Renal pelvis (tissue), 12 donors: ENCODE measurements at places on chromosomes 12 and 14. TPM values are rescaled to one million over a fixed set of nuclear protein-coding genes. Genes with fewer than 3 reads are reported as not detected.

GRCh38 chr12:39441189-39441962, 1.5 kb downstream of the KIF21A start:
- DNase-seq: no peak

The BEST3 gene
- polyA plus RNA-seq: 0.36 TPM

The TFCP2 gene
- polyA plus RNA-seq: 55.3 TPM

The RSRC2 gene
- 196 TPM for polyA plus RNA-seq

DNA sequence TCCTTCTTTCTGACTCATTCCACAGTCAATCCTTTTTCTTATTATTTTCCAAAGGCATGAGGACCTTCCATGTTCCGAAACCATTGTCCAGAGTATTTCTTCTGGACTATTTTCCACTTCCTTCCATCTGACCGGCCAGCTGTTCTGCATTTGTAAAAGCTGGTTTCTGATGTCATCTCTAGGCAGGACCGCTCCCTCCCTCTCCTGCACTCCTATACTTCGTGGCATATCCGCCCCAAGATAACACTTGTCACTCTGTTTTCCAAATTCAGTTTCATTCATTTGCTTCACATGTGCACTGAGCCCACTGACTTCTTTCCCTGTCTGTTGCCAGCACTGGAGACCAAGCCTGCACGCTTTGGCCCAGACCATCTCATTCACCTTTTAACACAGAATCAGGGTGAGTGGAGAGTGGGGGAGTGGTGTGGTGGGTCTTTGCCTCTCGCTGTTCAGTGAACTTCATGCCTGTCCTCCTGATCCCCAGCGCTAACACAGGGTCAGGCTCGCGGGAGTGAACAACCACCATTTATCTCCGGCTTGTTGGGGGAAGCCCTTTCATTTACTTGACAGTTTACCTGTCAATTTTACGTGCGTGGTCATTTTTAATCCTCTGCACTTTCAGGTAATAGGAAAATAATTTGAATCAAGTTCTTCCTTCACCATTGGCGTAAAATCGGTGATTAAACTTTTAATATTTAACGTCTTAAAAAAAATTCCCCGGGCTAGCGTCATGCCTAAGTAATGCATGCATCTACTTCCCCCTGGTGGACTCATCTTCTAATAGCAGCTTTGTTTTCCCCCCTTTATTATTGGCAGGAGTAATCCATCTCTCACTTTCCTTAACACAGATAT, 52.5 kb downstream of the C12orf75 start:
- peak; percentile 50 for DNase-seq

DNA sequence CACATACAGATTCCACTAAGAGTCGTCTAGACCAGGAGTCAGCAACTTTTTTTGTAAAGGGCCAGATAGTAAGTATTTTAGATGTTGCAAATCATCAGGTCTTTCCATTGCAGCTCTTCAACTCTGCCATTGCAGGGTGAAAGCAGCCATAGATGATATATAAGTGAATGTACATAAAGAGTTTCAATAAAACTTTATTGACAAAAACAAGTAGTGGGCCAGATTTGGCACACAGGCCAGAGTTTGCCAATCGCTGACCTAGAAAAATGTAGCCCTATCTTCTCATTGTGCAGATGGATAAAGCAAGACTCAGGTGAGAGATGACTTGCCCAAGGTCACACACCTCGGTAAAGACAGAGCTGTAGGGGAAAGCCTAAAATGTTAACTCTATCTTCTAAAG, 474.7 kb downstream of the MED13L start:
- no peak for DNase-seq

DNA sequence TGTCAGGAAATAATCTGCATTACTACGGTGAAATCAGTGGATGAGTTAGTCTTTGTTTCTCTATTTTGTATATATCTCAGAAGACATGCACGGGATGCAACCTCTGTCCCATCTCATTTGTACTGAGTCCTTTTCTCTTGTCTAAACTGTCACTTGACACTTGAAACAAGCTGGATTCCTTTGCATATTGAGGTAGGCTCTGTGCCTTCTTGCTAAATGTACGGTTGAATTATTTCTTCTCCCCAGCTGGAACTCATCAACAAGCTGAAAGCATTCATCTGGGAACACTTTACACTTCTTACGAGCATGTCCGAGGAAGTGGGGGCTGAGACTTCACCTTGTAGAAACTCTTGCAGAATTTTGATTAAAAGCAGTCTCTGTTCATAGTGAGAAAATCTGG, 119.5 kb downstream of the VEZT start:
- DNase-seq: peak; percentile 45

DNA sequence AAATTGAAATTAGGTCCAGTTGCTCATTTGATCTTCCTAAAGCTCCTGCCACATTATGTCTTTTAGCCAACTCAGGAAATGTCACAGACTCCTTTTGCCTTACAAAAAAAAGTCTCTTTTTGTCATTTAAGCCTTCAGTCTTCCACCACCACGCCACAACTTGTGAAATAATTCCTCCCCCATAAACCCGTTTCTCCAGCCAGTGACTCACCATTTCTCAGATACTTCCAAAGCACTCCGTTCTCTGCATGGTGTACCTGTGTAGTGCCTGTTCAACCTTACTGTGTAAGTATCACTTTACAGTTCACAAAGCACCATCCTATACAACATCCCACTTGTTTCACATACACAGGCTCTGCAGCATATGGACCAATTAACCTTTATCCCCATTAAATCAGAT, 139.5 kb upstream of the AEBP2 start:
- no peak for DNase-seq

The SERPINA12 gene
- polyA plus RNA-seq: 0.65 TPM

- DNase-seq: no peak
Observed at GRCh38 chr12:69497308-69498026, 27.3 kb downstream of the FRS2 start.

DNA sequence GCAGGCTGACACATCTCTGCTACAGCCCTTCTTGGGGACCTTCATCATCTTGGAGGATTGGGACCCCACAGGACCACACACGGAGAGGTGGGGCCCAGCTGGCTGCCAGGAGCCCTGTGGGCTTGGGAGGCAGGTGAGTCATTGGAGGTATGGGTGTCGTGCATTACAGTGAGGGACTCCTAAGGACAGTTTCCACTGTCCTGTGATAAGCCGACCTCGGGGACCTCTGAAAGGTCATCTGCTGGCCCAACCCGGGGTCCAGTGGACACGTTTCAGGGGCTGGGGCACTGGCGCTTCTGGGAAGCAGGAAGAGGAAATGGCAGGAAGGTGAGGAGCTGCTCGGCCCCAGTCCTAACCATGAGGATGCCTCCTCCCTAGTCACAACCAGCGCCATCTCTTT, 238.0 kb downstream of the BCL11B start:
- DNase-seq: no peak

GRCh38 chr12:23209793-23210192, 584.8 kb downstream of the ETNK1 start:
- no peak for DNase-seq

DNA sequence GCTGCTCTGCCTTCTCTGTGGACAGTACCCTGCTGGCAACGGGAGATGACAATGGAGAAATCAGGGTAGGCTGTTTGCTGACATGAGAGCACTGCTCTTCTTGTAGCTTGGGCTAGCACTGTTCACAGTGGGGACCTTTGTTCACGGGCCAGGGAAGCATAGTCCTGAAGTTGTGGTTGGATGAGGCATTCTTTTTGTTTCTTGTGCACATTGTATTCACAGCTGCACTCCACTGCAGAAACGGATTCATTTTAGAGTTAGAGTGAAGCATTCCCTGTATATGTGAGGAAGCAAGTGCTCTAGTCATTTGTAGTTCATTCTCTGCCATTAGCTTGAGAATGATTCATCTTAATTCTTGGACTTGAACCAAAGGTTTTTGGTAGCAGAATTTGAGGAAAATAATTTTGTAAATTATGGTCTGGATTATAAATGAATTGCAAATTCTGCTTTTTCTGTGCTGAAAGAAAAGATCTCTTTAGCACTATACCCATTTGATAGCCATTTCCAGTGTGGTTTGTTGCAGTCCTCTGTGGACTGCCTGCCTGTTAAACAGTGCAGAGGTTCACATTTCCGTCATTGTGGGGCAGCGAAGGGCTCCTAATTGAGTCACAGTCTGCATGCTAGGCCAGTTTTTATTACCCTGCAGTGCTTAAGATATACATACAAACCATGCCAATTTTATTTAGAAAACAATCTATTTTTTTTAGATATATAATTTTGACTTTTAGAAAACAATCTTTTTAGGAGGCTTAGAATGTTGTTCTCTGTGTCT, 80.6 kb downstream of the APAF1 start:
- DNase-seq: no peak

The KRT2 gene
- polyA plus RNA-seq: not detected

GRCh38 chr12:55631733-55632132, 5.0 kb upstream of the OR10P1 start:
- DNase-seq: no peak

GRCh38 chr14:64826333-64826732, 53.4 kb downstream of the SPTB start:
- no peak for DNase-seq

- DNase-seq: no peak
Observed at GRCh38 chr12:4817880-4818279, 91.8 kb upstream of the KCNA1 start.

The GOLT1B gene
- polyA plus RNA-seq: 38.4 TPM

DNA sequence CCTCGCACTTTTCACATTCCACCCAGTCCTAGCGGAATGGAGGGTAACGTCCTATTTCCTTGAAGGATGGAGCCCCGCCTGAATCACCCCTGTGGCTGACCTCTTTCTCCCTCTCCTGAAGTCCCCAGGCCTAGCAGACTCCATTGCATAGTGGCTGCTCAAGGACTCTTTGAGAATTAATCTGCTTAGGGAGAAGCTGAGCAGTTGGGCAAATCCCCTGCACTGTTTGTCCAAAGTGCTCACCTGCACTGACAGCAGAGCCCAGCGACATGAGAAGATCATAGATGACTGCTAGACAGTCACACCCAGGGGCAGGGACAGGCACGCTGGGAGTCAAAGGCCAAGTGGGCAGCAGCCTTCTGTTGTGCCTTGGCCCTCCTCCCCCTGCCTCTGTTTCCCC, 37.7 kb upstream of the DICER1 start:
- no peak for DNase-seq

GRCh38 chr14:61607570-61608244, 87.6 kb upstream of the HIF1A start:
- DNase-seq: no peak

DNA sequence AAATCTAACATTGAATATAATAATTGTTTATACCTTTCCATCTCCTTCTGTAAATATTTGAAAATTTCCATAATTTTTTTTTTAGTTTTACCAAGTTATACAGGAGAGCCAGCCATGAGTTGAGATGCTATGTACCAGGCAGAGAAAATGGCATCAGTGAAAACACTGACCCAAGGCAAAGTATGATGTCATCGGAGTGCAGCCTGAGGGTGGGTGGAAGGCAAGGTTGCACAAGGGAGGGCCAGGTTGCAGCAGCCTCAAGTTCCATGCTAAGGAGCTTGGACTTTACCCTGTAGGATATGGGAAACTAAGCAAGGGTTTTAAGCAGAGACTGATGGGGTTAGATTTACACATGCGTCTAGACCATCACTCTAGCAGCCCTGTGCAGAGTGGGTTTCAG, 441.1 kb downstream of the BCAT1 start:
- DNase-seq: no peak

GRCh38 chr12:107385509-107385908, 292.2 kb upstream of the CRY1 start:
- DNase-seq: no peak

The ACSM4 gene
- not detected for polyA plus RNA-seq

The PSMC6 gene
- polyA plus RNA-seq: 159 TPM

The GPR135 gene
- 5.2 TPM for polyA plus RNA-seq

The CHPT1 gene
- polyA plus RNA-seq: 43.0 TPM

The CTSG gene
- 0.25 TPM for polyA plus RNA-seq

- no peak for DNase-seq
Observed at GRCh38 chr12:59075968-59076490, 155.7 kb upstream of the LRIG3 start.

- DNase-seq: no peak
Observed at GRCh38 chr12:77591959-77592743, 238.5 kb upstream of the NAV3 start.

The KRT74 gene
- polyA plus RNA-seq: not detected

DNA sequence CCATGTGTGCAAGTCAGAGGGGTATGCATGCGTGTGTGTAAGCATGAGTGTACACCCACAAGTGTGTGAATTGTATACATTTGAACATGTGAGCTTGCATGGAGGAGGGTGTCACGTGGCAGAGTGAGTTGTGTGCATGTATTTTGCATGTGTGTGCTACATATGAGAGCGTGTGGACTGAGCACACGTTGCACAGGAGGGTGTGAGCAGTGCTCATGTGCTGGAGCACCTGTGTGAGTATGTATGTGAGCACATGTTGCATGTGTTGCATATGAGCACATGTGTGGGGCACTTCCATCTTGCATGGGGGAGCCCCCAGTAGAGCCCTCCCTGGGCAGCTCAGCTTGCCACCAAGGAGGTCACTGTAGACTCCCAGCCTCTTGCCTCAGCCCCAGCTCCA, 180.2 kb upstream of the MYL2 start:
- DNase-seq: no peak

- no peak for DNase-seq
Observed at GRCh38 chr12:3319723-3320492, 171.1 kb upstream of the PRMT8 start.

DNA sequence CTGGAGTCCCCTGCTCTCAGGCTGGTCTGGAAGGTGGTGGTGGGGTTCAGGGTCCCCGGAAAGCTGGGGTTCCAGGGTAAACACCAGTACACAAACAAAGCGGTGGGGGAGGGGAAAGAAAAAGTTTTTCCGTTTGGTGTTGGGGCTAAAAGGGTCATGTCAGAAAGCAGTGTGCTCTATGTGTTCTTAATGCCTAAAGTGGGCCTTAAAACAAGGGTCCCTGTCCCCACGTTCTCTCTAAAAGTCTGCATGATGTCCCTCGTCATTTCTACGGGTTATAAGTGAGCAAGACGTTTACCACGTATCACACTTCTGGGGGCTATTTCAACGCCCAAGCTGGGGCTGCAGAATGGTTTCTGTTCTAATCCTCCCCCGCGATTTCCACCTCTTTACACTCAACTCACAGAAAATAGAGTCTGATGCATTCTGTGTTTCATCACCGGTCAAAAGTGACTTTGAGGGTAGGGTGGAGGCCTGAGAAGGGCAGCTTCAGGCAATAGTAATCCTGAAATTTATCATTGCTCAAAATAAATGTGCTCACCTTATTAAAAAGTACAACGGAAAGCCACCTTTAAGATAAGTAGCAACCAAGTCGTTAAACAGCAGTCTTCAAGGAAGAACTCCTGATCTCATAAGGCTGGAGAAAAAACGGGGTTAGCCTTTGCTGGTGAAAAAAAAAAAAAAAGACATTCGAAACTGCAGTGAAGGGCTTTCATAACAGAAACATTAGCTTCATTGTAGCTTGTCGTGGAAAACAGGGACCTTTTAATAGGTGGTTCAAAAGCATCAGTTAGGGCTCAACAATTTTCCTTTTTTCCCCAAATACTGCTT, 63.9 kb upstream of the PTGR2 start:
- DNase-seq: no peak

DNA sequence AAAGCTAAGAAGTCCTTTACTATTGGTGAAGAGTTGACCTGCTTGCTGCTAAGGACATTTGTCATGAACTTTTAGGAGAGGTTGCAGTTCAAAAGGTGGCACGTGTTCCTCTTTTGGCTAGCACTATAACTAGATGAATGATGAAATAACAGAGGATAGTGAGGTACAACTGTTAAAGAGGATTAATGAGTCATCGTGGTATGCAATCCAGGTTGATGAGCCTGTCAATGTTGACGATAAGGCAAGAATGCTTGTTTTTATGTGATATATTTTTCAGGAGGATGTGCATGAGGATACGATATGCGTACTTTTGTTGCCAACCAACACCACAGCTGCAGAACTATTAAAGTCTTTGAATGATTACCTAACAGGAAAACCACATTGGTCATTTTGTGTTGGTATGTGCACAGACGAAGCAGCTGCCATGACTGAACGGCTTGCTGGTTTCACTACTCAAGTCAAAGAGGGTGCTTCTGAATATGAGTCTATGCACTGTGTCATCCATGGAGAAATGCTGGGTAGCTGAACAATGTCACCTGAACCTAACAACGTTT, 10.6 kb downstream of the CEP128 start:
- DNase-seq: no peak
